ENCODE measurements at places on chromosomes 5 and 9. TPM values are rescaled to one million over a fixed set of nuclear protein-coding genes. Genes with fewer than 3 reads are reported as not detected.
A peak's percentile ranks its signal among the peaks of the same experiment; 100 is the strongest.

The FOCAD gene
- 29.6 TPM for total RNA-seq

The CDO1 gene
- 0.50 TPM for total RNA-seq

The UIMC1 gene
- 76.5 TPM for total RNA-seq

DNA sequence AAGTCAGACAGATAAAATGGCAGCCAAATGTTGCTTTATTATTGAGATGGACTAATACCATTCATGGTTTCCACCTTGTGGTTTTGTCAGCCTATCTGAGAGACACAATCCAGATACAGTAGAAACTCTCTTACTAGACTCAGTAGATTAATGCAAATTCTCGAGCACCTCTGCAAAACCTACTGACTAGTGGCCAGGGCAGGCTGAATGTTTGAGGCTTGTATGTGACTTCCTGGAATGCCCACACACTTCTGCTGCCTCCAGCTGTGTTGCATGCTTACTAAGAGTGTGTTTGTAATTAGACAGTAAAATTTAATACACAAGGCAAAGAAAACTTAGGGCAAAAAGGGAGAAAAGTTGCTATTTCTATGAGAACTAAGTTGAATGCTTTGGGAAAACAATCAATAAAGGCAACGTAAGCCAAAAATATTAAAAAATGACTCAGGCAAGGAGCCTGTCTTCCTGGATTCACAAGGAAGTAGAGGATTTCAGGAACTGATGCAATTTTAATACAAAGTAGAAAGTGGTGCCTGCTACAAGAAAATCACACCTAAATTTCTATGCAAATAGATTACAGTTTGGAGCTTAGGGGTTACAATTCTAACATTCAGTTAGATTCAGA is 30.2 kb upstream of the CCNG1 start:
- no peak for DNase-seq

GRCh38 chr9:1759009-1759408 is 256.1 kb upstream of the SMARCA2 start:
- no peak for DNase-seq

GRCh38 chr5:136164226-136164625 is 28.7 kb downstream of the SMIM32 start:
- no peak for DNase-seq

DNA sequence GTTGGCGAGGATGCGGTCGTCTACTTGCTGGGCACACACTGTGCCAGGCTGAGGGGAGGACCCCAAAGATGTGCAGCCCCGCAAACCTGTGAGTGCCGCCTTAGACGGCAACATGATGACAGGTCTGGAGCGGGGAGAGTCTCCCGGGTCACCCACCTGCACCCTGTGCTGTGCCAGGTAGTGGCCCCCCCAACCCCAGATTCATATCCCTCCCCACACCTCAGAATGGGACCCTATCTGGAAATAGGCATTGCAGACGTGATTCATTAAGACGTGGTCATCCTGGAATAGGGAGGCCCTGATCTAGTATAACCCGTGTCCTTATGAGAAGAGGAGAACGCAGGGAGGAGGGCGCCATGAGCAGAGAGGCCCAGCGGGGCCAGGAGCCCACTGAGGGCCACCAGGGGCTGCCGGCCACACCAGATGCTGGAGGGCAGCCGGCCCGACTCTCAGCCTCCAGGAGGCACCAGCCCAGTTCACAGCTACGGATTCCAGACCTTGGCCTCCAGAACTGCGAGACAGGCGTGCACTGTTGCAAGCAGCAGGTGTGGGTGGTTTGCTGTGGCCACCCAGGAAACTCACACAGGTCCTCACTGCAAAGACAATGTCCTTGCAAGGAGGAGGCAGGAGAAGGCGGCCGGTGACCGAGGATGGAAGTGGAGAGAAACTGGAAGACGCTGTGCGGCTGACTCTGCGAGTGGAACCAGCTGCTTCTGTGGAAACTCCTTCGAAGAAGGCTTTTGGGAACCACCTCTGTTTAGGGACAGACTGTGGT is 131.9 kb upstream of the LPCAT1 start:
- no peak for DNase-seq

GRCh38 chr5:116507941-116508655 is 66.5 kb downstream of the SEMA6A start:
- DNase-seq, result no peak

- no peak for DNase-seq
Measured at GRCh38 chr9:93089024-93089423, 7.0 kb upstream of the CARD19 start.

DNA sequence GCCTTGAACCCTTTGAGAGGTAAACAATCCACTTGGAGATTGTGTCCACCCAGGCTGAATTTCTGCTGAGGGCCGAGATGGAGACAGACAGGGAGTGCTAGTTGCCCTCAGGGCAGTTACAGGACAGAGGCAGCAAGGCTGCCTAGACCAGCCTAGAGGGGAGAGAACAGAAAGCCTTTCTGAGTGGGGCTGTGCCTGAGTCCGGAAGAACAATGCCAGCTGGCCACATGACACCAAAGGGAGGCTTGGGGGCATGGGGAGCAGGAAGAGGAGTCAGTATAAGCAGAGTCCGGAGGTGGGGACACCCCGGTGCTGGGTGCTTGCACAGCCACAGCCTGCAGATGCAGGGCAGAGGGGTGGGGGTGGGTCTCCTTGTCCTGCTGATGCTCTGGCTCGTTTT is 145.7 kb downstream of the CFAP90 start:
- DNase-seq, result no peak

GRCh38 chr5:148860599-148860998 is 34.2 kb downstream of the ADRB2 start:
- no peak for DNase-seq

- DNase-seq, result no peak
Measured at GRCh38 chr5:113263545-113263944, 171.2 kb downstream of the TSSK1B start.

- DNase-seq, result no peak
Measured at GRCh38 chr9:124887832-124888231, 25.9 kb downstream of the ARPC5L start.

DNA sequence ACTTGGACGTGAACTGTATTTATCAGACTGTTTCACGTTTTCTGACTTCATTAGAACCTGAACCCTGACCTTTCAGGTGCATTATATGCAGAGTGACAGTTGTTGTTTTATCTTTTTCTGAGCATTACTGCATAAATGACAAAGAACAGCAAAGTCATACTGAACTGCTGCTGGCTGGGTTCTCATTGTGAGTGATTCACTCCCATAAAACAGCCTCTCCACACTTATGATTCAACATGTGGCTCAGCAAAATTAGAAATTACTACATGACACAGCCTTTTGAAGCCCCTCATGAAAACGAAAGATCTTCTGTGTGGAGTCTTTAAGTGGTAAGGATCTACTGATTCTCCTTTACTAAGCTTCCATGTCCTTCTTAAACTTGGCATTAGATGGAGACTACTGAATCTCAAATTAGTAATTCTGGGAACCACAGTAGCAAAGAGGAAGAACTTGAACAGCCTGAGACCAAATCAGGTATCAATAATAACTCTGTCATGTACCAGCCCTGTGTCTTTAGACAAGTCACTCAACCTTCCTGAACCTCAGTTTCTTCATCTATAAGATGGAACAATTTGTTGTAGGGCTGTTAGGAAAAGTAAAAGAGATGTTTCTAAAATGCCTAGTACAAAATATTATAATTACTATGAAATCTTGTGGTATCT is 172.3 kb upstream of the GNA14 start:
- no peak for DNase-seq

DNA sequence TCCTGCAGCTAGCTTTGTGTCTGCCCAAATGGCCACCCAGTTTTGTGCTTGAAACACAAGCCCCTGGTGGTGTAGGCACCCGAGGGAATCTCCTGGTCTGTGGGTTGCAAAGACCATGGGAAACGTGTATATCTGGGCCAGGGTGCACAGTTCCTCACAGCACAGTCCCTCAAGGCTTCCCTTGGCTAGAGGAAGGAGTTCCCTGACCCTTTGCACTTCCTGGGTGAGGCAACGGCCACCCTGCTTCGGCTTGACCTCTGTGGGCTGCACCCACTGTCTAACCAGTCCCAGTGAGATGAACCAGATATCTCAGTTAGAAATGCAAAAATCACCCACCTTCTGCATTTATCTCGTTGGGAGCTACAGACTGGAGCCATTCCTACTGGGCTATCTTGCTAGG is 865.0 kb upstream of the ACO1 start:
- no peak for DNase-seq

- peak; percentile 50 for DNase-seq
Measured at GRCh38 chr5:37738057-37738691, 101.7 kb downstream of the GDNF start.

GRCh38 chr5:4942831-4943178 is 197.3 kb upstream of the ADAMTS16 start:
- DNase-seq, result no peak

GRCh38 chr5:31396611-31397295 is 135.1 kb downstream of the DROSHA start:
- DNase-seq, result no peak

DNA sequence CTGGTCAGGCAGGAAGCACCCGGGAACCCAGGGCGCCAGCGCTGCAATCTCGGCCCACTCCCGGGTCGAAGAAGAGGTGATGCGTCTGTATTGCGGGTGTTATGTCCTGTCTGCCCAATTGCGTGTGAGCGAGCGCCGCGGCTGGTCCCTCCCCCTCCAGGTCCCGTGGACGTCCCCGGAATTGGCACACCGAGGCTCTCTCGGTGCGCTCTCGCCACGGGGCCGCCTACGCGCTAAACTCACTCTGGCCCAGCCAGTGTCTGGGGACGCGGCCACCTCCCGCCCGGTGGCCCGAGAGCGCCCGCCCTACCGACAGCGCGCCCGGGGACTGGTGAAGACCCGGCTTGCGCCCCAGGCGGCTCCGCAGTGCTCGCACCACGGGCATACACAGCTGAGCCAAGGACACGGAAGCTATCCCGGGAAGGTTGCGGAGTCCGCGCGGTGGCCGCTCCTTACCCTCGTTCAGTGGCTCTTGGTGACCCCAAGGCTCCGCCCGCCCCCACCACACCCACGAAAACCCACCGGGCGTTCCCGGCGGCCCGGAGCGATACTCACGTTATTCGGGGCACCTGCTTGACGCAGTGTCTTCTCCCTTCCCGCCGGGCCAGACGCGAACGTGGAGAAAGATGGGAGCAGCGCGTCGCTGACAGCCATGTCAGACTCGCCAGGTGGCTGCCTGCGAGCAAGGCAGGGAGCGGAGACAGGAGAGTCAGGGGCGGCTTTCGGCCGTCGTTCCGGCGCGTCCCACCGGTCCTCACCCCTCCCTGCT is 1.0 kb downstream of the KLF4 start:
- DNase-seq, result peak; percentile 41

DNA sequence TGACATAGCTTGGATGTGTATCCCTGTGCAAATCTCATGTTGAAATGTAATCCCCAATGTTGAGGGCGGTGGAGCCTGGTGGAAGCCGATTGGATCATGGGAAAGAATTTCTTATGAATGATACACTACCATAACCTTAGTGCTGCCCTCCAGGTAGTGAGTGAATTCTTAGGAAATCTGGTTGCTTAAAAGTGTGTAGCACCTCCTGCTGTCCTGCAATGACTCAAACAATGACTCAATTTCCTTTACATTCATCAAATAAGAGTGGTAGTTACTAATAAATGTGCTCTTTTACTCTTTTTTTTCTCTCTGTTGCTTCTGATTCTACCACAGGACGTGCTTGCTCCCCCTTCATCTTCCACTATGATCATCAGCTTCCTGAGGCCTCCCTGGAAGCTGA is 1696.0 kb upstream of the CDH9 start:
- DNase-seq, result no peak

GRCh38 chr9:92297611-92298010 is 4.1 kb upstream of the IARS1 start:
- no peak for DNase-seq

- no peak for DNase-seq
Measured at GRCh38 chr5:17379100-17379951, 118.7 kb upstream of the TAF11L2 start.

- DNase-seq, result no peak
Measured at GRCh38 chr9:792331-793260, 48.9 kb upstream of the DMRT1 start.

Data from activated T-cell treated with anti-CD3 and anti-CD28 coated beads, Interleukin-2, amount 50 U/mL, for 72 hours (primary cell).